ENCODE measurements at places on chromosomes 5 and 9.
A peak's percentile ranks its signal among the peaks of the same experiment; 100 is the strongest.

DNA sequence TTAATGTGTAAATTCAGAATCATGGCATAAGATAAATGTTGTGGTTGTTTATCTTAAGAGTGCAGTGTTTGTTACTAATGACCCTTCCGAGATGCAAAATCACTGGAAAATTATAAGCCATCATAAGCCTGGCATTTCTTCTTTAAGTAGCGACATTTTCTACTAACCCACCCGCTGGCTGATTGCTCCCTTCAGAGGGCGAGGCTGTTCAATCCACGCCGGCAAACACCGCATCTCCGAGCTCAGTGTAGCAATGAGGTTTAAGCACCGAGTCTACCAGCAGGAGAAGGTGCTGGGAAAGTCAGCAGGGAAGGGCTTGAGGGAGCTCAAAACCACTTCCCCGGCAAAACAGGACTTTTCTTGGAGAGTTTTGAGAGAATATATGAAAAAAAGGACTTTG is 52.7 kb downstream of the AK8 start:
- no peak for DNase-seq

GRCh38 chr5:96344678-96345577 is 88.1 kb downstream of the PCSK1 start:
- no peak for DNase-seq

- DNase-seq, result no peak
Measured at GRCh38 chr5:10576790-10577189, 12.9 kb downstream of the ANKRD33B start.

GRCh38 chr5:77143998-77144836 is 57.1 kb upstream of the ZBED3 start:
- DNase-seq, result peak; percentile 63

- DNase-seq, result no peak
Measured at GRCh38 chr9:80881940-80882339, 807.4 kb downstream of the TLE1 start.

GRCh38 chr5:35761541-35761940 is 95.2 kb upstream of the IL7R start:
- DNase-seq, result no peak

DNA sequence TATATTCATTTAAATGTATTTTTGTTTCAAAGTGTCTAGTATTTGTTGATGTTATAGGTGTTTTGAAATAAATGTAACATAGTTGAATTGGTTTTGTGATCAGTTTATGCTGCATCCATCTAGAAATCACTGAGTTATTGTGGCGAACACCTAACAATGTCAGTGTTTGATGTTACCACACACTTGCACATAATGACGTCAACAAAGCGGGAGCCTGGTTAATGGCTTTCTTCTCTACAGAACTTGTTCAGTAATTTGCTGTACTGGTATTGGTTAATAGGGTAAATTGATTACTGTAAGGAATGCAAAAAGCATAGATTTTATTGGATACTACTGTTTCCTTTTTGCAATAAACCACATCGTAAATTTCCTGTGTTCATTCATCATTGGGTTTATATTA is 133.0 kb downstream of the ATG10 start:
- DNase-seq, result no peak

- no peak for DNase-seq
Measured at GRCh38 chr5:88140396-88140855, 128.2 kb downstream of the TMEM161B start.

GRCh38 chr9:68454579-68455334 is 85.9 kb downstream of the TMEM252 start:
- DNase-seq, result no peak

GRCh38 chr5:105573575-105573974 is 2011.0 kb upstream of the NUDT12 start:
- no peak for DNase-seq

DNA sequence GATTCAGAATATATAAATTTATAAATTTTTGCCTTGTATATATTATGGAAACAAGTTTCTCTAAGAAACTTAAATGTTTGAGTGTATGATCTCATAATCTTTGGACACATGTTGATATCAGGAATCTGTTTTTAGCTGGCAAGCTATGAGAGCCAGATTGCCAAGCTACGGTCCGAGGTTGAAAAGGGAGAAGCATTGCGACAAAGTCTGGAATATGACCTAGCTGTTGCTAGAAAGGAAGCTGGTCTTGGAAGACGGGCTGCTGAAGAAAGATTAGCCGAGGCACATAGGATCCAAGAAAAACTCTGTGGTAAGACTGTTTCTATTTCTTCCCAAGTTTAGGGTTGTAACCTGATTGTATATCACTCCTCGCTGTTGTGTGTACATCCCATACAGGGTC is 25.9 kb downstream of the CCDC171 start:
- DNase-seq, result no peak

GRCh38 chr5:150000990-150001659 is 586 bp downstream of the HMGXB3 start:
- DNase-seq, result no peak

DNA sequence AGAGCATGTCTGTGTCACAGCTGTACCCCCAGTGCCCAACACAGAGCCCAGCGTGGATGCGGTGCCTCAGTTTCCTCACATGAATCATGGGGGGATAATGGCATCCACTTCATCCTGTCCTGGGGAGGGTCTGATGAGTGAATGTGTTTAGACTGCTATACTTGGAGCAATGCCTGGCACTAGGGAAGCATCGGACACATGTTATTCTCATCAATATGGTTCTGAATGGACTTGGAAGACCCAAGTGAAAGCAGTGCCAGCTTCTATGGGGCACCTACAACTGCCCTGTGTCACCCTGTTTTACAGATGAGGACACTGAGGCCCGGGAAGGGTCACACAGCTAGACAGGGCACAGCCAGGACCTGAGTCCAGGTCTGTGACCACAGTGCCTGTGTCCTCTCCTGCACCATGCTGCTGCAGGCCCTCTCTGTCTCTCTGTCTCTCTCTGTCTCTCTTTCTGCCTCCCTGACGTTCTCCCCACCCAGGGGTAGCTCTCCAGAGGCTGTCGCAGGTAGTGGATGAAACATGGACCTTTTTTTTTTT is 42.3 kb upstream of the NEK6 start:
- peak; percentile 34 for DNase-seq

- DNase-seq, result no peak
Measured at GRCh38 chr9:33952066-33952465, 96.6 kb downstream of the UBAP2 start.

GRCh38 chr9:136258299-136258625 is 12.7 kb upstream of the QSOX2 start:
- peak; percentile 11 for DNase-seq

GRCh38 chr9:37413311-37413710 is 9.2 kb upstream of the GRHPR start:
- no peak for DNase-seq

DNA sequence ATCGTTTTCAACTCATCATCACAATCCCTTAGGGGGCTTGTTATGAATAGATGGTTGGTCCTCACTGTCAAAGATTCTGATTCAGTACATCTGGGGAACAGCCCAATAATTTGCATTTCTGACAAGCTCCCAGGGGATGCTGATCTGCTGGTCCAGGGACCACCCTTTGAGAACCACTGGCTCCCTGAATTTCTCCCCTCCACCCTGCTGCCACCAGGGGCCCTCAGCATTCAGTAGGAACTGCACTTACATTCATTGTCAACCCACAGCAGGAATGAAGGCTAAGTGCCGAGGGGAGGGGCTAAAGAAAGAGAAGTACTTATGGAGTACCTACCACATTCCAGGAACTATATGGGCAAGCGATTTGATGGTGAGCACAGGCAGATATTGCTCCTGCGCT is 85.9 kb downstream of the BOD1 start:
- DNase-seq, result no peak

DNA sequence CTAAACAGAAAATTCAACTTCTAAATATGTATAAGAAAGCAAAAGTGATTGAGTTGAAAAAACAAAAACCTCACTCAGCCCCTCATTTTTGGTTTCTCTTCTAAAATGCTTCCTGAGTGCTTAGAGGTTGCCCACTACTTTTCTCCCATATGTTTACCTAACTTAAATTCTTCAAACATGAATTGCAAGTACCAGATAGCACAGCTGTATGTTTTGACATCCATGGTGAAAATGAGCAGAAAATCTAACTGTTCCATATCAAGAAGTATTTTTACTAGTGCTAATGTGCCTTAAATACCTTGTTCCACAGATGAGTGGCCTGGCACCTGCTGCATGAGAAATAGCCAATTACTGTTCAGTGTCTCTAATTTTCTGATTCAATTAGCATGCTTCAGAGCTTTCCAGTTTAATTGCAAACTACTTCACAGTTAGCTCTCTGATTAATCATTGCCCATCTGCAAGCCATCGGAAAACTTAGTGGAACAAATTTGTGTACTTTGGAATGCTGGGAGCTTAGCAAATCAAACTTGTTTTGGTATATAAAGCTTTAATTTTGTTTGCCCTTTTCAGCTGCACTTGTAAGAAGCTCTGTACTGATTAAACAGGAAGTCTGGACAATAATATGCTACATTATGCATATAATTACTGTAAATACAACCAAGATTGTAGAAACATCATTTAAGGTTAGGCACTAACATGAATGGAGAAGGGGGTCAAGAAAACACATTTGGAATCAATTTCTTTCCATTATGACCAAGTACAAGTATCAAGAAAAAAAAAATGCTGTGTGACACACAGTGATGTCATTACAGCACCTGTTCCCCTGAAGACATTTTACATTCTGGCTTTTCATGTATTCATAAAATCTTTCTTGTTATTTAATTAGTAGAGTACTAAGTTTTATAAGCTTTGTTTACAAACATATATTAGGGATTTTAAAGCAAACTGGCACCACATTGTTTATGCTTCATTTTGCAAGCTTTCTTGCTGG is 65.6 kb downstream of the POU5F2 start:
- DNase-seq, result no peak

- no peak for DNase-seq
Measured at GRCh38 chr9:23554686-23555085, 271.4 kb downstream of the ELAVL2 start.

DNA sequence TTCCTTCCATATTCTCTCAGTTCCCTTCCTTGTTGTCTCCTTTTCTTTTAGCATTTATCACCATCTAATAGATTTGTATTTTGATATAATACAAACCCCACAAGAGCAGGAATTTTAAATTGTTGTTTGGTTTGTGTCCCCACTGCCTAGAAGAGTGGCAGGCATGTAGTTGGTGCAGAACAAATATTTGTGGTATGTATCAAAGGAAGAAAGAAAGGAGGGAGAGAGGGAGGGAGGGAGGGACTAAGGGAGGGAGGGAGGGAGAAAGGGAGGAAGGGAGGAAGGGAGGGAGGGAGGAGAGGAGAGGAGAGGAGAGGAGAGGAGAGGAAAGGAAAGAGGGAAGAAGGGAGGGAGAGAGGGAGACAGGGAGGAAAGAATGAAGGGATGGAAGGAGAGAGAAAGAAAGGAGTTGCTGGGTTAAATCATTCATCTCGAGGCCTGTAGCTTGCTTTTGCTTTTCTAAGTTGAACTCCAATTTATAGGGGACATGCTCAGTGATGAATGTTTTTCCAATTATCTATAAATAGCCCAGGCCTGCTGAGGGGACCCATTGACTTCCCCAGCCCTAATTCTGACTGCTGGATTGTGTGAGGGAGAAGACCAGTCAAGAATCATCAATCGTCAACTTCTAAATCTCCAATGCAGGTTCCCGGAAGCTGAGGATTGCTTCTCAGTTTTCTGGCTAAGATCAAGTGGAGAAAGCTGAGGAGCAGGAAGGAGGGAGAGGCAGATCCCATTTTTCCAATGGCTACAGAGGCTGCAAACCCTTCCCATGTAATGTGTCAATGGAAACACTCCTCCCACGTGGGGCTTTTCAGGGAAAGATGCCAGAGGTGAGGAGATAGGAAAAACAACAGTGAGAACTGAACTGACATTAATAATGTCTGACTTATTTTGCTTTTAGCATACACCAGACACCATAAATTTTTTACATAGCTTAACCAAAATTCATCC is 320.7 kb downstream of the ASTN2 start:
- DNase-seq, result no peak

DNA sequence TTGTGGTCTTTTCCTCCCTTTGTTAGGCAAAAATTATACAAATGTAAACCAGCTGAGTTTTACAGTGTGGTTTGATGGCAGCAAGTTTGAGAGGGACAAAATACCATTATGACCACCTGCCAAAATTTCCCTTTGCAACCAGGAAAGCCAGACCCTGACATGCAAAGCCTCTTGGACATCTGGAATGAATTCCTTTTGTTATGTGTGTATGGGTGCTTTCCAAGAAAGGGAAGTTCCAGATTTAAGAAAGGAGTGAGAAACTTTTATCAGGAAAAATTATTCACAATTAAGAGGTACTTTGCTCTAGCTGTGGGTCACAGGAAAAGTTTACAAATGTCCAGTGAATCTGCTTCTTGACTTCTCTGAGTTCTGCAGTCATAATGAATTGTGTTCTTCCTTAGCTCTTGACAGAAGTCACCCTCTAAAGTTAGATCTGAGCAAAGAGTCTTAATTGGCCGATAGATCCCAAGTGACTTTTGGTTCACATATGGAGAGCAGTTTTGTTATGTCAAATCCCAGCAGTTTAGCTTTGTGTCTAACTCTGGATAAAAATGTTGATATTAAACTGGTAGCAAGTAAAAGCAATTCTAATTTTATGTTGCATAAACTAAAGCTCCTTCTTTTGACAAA is 295.9 kb upstream of the ZNF608 start:
- no peak for DNase-seq

- DNase-seq, result no peak
Measured at GRCh38 chr5:76451031-76451701, 48.1 kb downstream of the IQGAP2 start.

- DNase-seq, result no peak
Measured at GRCh38 chr9:1997646-1998045, 17.5 kb upstream of the SMARCA2 start.

- DNase-seq, result no peak
Measured at GRCh38 chr5:73256862-73257261, 83.9 kb downstream of the TMEM174 start.

GRCh38 chr5:4553130-4553529 is 587.0 kb upstream of the ADAMTS16 start:
- no peak for DNase-seq

DNA sequence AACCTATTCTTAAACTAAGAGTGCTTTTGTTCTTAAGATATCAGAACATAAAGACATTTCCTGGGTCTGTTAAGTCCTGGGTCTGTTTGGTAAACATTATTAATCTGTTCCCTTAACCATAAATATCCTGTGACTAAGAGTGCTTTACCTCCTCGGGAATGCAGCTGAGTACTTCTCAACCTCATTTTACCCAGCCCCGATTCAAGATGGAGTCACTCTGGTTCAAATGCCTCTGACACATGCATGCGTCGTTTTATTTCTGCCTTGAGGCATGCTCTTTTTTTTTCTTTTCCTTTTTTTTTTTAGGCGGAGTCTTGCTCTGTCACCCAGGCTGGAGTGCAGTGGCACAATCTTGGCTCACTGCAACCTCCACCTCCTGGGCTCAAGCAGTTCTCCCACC is 39.8 kb upstream of the FBXL17 start:
- DNase-seq, result no peak

GRCh38 chr5:15946026-15946425 is 233.6 kb downstream of the MARCHF11 start:
- no peak for DNase-seq
